ENCODE measurements at places on chromosomes 6 and 20.

DNA sequence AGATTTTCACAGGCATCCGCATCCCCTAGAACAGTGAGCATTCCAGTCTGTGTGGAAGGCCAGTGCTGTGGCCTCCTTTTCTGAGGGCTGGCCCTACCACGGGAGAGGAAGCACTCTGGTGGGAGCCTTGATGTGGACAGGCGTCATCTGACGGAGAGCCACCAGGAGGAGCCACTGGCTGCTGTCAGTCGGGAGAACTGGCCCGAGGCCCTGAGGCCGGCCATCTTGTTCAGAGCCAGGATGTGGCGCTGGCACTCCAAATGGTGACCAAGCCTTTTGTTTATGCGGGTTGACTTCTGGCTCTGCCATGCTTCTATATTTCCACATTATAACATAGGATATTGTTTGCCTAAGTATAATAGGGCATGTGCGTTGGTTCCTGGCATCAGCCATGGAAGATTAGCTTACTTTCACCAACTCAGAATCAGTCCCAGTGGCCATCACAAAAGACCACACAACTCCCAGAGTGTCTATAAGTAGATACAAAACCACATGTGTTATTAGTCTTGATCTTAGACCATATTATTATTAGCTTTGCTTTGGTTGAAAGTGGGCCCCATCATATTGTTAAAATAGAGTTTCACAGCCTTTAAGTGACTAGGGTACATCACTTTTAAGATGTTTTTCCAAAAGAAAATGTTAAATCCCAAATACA is 273.9 kb upstream of the TAB2 start:
- peak; percentile 23 for DNase-seq

DNA sequence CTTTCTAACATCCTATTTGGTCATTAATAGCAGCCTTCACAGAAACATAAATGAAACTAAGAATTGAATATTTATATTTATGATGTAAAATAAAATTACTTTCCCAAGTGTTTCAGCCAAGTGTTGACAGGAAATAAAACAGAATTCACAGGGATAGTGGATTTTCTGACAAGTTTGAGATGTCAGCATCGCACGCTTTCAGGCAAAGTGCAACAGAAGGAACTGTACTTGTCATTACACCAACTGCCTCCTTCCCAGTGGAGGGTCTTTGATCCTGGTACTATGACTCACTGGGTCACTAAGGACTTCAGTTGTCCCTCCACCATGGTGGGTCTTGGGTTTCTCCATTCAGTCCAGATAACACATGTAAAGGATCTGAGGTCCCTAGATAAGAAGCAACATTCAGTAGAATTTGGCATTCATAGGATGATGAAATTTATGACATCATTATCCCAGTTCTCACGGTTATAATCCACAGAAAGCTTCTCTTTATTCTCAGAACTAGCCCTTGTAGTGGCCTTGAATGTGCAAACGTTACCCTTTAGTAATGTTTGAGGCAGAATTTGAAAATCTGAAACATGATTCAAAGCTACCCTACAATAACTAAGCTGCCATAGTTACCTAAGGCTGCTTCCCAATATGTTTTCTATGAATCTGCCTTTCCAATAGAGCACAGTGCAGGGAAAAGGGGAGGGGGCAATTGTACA is 3.8 kb upstream of the TNFAIP3 start:
- DNase-seq = no peak

DNA sequence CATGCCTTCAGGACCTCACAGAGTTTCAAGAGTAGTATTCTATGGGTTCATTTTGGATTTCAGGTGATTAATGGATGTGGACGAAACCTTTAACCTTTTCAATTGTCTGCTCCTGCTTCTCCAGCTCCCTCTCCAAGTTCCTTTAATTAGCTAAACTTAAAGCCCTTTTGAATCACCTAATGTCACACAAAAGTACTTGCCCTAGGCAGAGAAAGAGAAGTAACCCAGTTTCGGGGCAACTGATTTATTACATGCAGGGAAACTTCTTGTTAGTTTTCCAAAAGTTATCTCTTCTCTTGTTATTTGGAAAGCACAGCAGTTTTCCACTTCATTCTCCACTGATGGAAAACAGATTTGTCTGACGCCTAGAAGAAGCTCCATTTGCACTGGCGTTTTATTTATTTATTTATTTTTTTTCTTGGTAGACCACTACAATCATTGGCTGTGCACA is 407.7 kb upstream of the JARID2 start:
- DNase-seq = no peak

DNA sequence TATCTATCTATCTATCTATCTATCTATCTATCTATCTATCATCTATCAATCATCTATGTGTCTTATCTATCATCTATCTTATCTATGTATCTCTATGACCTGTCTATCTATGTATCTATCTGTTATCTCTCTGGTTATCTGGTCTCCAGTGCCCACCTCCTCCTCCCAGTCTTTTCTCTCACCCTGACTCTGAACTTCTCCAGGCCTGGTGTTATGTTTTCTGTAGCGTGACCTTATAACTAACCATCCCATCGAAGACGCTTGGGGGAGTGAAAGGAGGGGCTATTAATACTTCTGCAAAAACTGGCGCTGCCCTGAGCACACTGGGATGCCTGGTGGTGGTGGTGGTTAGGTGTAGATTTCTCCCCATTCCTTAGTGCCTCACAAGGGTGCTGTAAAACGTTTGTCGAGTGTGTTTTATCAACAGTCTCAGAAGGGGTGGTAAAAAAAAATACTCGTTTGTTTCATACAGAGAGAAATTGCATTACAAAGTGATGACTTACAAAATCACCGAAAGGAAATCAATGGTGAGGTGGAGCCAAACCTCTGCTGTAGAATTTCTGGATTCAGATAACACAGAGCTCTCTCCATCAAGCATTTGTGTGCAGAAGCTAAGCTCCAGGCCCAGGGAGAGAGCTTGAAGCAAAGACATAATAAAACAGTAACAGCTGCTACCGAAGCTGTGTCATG is 156.2 kb downstream of the BCAS1 start:
- DNase-seq = no peak

DNA sequence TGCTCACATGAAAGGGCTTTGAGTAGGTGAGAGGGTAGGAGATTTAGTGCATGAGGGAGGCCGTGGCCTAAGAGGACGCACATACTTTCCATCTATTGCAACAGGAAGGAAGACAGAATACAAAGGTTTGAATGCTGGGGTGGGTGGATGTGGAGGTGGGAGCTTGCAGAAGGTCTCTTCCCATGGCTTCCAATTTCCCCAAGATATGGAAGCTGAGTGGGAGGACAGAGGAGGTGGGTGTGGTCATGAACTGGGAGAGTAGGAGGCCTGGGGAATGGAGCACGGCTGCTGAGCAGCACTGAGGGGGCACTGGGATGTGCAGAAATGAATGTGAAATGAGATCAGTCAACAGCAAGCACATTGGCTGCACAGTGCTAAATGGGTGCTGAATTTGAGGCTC is 70.3 kb downstream of the SCML4 start:
- DNase-seq = no peak

DNA sequence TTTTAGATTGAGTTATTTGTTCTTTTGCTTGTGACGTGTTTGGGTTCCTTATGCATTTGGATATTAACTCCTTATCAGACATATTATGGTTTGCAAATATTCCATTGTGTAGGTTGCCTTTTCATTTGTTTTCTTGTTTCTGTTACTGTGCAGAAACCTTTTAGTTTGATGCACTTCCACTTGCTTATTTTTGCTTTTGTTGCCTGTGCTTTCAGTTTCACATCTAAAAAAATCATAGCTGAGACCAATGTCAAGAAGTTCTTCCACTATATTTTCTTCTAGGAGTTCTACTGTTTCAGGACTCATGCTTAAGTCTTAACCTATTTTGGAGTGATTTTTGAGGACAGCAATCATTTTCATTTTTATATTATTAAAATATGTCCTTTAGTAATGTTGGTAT is 113.5 kb downstream of the EPM2A start:
- no peak for DNase-seq

DNA sequence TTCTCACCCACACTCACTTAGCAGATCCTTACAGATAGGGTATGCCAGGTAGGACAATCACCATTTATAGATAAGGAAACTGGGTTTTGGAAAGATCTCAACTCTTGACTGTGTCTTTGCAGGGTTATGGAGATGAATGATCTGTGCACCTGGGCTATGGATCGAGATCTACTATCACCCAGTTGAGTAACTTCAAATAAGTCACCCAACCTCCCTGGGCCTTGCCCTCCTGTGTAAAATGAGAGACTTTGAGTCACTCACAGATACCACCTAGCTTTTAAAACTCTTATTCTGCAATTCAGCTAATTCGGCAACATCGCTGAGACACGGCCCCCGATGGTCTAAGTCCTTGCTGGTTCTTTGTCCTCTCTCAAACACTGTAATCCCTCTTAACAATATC is 53.5 kb downstream of the HIVEP2 start:
- no peak for DNase-seq

- no peak for DNase-seq
These were observed 11.0 kb upstream of the COL10A1 start for GRCh38 chr6:116136933-116137340.

GRCh38 chr6:47716207-47716606 is 17.8 kb downstream of the ADGRF4 start:
- no peak for DNase-seq

DNA sequence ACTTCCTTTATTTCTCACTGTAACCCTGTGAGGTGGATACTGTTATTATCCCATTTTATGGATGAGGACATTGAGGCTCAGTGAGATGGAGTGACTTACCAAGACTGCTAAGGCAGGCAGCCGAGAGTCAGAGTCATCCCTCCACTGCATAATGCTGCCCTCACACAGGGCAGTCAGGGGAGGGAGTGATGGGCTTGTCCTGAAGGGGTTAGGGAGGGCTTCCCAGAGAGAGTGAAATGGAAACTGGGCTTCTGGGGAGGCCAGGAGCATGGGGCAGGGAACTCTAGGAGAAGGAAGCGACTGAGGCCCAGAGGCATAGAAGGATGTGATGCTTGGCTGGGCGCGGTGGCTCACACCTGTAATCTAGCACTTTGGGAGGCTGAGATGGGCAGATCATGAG is 31.1 kb downstream of the TM9SF4 start:
- no peak for DNase-seq

- DNase-seq = no peak
These were observed 54.4 kb downstream of the TOX2 start for GRCh38 chr20:43969028-43969447.

DNA sequence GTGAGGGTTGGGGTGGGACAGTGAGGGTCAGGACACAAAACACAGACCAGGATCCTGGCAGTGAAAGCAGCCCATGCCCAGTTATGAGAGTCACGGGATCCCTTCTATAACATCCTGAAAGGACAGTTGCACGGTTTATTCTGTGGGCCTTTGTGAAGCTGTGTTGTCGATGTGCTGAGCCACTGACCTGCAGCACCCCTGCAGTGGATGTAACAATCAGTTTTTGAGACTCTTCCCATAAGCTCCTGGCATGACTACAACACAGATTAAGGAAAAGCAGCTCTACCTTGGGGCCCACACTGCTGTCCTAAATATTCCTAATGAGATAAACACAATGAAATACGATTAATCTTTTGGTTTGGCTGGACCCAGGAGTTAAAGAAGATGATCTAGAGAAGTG is 3.7 kb downstream of the PYGB start:
- no peak for DNase-seq

DNA sequence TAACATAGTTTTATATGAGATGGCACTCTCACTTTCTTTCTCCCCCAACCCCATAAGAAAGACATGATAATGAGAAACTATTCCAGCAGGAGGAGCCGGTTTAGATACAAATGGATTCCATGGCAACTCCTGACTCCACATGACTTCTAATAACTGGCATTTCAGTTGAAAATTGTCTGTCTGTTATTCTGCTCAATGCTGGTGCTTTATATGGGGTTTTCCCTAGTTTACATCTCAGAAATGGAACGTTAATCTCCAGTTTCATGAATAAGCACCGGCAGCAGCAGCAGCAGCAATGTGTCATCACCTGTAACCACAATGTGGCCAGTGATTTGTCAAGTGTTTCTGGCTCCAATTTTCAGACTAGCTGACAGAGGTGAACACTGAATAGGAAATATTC is 8.0 kb upstream of the SIM1 start:
- DNase-seq = no peak

DNA sequence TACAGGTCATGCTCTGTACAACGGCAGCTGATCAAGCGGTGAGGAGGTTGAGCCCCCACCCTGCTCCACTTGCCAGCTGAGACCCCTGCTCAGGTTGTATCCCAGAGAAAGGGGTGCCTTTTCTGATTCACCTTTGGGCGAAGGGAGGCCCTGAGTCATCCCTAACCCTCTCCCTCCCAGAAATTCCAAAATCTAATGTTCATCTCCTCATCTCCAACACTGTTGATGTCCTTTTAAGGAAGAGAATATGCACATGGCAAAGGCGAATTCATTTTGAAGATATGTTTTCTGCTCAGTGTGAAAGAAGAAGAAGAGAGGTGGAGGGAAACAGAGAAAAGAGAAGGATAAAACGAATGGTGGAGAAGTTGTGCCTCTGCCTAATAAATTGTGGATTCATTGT is 120.5 kb downstream of the SCML4 start:
- DNase-seq = no peak

- no peak for DNase-seq
These were observed 298.4 kb downstream of the UTRN start for GRCh38 chr6:144583614-144583954.

DNA sequence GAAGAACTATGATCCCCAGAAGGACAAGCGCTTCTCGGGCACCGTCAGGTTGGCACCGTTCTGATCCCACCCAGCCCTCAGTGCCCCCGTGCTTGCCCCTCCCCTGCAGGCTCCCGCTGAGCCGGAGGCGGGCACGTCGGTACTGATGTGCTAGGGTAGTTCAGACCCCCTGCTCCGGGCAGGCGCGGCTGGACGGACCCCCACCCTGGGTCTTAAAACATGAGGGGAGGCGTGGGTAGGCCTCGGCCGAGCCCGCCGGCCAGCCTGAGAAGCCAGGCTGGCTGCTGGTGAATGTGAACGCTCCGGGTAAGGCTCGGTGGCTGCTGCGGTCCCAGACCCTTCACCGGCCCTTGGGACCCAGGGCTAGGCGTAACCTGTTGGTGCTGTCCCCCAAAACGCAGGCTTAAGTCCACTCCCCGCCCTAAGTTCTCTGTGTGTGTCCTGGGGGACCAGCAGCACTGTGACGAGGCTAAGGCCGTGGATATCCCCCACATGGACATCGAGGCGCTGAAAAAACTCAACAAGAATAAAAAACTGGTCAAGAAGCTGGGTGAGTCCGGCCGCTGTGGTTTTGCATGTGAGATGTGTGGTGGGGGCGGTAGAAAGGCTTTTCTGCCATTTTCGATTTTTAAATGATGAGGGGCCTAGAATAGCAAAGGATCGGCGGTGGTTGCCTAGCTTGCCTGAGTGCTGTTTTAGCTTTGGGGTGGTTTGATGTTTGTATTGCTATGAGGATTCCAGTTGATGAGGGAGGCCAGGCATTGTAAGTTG is 964 bp downstream of the RPL10A start:
- DNase-seq = no peak

DNA sequence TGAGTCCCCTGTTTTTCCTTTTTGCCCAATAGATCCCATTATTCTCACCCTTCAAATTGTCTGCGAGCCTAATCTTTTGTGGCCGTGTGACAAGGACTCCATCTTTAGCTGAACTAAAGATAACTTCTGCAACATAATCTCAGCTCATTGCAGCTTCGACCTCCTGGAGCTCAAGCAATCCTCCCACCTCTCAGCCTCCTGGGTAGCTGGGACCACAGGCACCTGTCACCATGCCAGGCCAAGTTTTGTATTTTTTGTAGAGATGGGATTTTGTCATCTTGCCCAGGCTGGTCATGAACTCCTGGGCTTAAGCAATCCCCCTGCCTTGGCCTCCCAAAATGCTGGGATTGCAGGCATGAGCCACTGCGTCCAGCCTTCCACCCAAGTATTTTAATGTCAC is 161.0 kb downstream of the GJA1 start:
- DNase-seq = no peak

- DNase-seq = no peak
These were observed 31.9 kb downstream of the CDKAL1 start for GRCh38 chr6:20566109-20566508.

GRCh38 chr6:74117113-74117512 is 421.1 kb downstream of the CD109 start:
- no peak for DNase-seq
